ENCODE measurements at places on chromosomes 3 and 15.
A peak's percentile ranks its signal among the peaks of the same experiment; 100 is the strongest.

GRCh38 chr3:52880047-52880446 lies 17.3 kb downstream of the STIMATE start:
- no peak for DNase-seq

DNA sequence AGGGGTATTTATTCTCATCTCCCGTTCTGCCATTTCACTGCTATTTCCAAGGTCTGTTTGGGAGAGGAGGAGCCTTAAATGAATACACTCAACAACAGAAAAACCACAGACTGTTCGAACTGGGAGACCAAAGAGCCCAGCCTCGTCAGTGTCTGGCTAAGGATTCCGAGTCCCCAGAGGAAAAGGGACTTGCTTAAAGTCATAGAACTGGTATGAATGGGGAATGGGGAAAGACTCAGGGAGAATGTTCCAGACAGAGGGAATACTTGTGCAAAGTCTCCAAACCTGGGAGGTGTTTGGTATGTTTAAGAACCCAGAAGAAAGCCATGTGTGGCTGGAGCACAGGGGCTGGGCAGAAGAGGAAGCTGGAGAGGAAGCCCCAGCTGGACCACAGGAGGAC lies 46.9 kb downstream of the FAM43A start:
- no peak for DNase-seq

- no peak for DNase-seq
Measured at GRCh38 chr15:101310508-101310907, 15.5 kb upstream of the SNRPA1 start.

- DNase-seq = no peak
Measured at GRCh38 chr15:30827625-30828303, 76.0 kb upstream of the FAN1 start.

- no peak for DNase-seq
Measured at GRCh38 chr3:98580401-98581386, 12.7 kb downstream of the CPOX start.

GRCh38 chr15:67177752-67178151 lies 76.7 kb downstream of the AAGAB start:
- DNase-seq = peak; percentile 33

DNA sequence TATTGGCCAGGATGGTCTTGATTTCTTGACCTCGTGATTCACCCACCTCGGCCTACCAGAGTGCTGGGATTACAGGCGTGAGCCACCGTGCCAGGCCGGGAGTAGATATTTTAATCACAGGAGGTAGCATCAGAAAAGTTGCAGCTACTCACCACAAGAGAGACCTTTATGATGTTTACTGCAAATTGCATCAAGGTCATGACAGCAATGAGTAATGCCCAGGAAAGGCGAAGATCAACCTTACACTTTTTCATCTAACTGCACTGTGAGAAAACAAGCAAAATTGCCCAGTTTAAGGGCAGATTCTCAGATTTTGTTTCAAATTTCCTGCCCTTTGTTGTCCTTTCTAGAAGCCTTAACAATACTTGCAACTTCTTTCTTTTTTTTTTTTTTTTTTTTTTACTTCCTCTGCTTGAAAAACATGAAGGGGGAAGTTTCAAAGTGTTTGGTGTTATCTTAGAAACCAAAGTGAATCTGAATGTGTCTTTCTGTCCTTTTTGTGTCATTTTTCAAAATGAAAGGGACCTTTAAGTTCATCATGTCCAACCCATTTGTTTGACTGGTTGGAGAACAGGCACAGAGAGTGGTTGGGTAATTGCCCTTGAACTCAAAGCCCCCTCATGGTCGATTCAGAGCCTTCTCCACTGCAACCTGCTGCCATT lies 25.0 kb downstream of the TGFBR2 start:
- no peak for DNase-seq

DNA sequence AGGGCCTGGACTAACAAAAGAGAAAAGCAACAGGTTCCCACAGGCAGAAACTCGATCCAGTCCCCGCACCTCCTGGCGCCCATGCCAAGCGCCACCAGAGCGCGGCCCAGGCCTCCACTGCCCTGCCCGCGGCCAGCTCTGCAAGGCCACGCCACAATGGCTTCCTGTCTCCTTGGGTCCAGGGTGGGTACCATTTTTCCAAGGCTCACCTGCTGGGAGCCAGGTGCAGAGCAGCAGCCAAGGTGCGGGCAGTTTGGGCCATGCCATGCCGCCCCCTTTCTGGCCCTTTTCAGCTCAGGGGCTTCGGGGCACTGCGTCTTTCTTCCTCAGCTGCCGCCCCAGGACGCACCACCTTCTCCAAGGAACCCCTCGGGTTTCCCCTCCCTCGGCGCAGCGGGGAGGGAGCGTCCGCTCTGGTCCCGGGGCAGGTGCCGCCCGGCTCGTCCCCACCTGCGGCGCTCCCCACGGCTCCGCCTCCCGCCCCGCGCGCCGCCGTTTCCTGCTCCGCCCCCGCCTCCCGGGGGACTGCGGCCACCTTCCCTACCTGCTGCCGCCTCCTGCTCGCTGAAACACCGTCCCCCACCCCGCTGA lies at the start of gene ILDR1:
ILDR1 (minus strand) TSS at position 437 of the 591 bp plus-strand sequence; CDS start at position 267, 170 bp downstream.
- no peak for DNase-seq

DNA sequence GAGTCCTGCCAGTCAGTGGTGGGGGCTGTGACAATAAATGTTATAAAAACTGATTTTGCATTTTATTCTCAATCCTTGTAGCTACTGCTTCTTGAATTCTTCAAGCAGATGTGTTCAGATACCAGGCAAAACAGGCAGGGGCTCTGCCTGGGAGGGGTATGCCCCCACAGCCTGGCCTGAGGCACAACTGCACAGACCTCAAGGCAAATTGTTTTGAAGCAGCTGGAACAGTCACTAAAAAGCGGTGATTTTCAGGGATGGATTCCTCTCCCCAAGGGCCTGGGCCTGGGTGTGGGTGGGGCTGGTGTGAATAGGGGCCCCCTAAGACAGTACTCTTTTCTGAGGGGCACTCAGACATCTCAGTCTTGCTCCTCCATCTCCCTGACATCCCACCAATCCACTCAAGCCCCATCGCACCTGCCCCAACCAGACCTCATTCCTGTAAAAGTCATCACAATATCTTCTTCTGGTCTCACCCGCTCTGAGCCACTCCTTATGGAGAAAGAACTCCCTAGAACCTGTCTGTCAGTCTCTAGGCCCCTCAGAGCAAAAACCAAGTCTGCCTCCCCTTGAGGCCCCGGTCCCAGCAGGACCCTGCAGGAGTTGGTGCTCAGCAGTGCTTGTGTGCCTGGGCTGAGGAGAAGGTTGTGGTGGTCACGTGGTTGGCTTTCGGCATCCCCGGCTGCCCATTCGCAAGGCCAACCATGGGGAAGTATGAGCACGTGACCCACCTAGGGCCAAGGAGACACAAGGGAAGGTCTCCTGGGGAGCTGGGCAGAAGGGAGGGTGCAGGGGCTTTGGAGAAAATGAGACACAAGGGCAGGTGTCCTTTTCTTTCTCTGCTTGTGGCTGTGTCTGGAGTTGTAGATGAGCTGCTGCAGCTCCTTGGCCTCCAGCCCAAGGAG lies 2.9 kb upstream of the PSTPIP1 start:
- DNase-seq = no peak

Data from left hindlimb (tissue), 1 donor.